CD8-positive, alpha-beta T cell (primary cell): ENCODE measurements at places on chromosomes 1 and 21. TPM values are rescaled to one million over a fixed set of nuclear protein-coding genes. Genes with fewer than 3 reads are reported as not detected.

Gene FAM167B
- total RNA-seq, result 0.86 TPM

Gene AQP10
- total RNA-seq, result not detected

Gene PODN
- total RNA-seq, result not detected

Gene TCEA3
- total RNA-seq, result 16.9 TPM

Gene GCSAML
- not detected for total RNA-seq

Gene SLAMF7
- 14.8 TPM for total RNA-seq

Gene PEX19
- 37.4 TPM for total RNA-seq

Gene TSPEAR
- not detected for total RNA-seq

Gene SYT2
- not detected for total RNA-seq

Gene SPRR2D
- total RNA-seq, result not detected

Gene S100A12
- total RNA-seq, result not detected
